ENCODE measurements at places on chromosomes 3 and 15. TPM values are rescaled to one million over a fixed set of nuclear protein-coding genes. Genes with fewer than 3 reads are reported as not detected.
A peak's percentile ranks its signal among the peaks of the same experiment; 100 is the strongest.

DNA sequence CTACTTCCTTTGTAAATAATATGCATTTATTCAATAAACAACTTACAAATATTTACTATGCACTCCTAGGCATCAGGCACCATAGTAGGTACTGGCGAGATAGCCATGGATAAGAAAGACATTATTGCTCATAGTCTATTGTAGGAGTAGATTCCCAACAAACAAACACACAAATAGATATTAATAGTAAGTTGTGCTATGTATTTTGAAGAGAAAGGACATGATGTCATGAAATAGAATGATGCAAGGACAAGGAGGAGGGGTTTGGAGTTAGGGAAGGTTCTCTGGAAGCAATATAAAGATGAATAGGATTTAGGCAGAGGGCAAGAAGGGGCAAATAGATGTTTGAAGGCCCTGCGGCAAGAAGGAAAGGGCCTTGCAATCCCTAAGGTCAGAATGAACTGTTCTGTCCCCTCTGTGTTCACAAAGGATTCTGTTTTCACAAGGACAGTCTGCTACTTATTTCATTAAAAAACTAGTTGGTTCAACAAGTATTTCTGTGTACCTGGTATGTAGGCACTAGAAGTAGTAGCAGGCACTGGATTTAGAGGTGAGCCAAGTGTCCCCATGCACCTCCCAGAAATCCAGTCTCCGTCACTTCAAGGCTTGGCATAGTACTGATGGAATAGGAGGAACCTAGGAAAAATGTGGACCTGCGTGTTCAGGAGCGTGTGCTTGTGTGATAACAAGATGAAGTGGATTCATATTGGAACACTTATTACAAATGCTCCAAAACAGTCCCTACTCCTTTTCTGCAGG is 231.8 kb upstream of the TPRG1 start:
- DNase-seq, result no peak

DNA sequence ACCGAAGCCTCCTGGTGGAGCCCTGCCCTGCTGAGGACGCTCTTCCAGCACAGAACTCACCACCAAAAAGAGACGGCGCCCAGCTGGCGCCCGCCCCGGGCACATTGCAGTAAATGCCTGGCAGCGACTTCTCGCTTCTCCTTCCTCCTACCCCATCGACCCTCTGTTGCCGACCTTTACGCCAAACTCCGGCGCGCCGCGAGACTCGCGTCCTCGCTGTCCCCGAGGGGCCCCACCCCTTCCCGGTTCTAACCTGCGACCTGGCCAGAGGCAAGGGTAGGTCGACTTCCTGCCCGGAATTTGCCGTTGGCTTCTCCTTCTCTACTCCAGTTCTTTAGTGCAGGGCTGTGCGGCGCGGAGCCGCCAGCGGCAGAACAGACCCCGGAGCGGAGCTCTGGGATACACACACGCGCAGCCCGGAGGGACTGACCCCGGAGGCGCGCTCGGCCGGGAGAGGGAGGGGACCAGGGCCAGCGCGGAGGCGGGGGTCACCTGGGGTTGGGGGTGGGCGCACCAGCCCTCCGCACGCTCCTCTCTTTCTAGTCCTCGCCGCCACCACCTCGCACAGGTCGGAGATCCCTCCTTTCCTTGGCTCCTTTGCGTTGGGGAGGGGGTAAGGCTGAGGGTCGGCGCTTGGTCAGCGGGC is 226.6 kb upstream of the AZI2 start:
- DNase-seq, result no peak

DNA sequence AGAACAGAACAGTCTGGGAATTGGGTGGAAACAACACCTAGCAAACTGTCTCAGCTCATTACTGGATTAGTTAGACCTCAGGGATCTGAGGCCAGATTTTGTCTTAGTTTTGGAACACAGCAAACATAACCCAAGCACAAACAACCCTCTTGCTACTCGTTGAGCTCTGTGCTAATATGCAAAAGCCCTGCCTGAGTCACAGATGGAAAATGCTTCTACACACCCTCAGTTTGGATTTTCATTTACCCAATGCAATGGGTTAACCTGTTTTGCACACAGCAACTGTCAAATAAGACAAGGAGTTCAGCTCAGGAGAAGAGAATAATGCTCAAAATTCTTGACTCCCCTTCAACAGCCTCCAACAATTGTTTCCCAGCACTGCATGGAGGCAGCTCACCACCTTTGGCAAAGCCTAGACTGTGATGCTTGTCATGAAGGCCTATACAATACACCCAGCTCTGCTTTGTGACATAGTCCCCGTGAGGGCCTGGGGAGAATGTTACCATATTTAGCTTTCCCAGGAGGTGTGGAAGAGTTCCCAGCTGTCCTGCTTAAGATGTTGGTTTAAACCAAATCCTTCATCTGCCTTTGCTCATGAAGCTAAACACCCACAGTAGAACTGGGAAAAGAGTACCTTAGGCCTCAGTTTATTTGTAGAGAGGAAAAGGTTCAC is 68.9 kb upstream of the MNS1 start:
- no peak for DNase-seq

DNA sequence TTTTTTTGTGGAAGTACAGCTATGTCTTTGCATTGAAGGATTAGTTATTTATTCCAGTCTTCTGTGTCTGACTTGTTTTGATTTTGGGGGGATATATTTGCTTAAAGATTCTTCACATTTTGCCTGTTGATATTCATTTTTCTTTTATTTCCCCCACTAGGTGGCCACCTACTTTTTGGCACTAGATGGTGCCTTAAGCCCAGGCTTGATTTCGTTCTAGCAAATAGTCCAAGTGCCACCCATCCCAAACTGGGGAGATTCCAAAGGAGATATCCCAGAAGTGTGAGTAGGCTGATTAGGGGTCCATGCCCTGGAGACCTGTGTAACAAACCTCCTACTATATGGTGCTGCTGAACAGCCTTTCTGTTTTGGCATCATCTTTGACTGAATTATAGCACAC is 80.0 kb upstream of the SPATA16 start:
- DNase-seq, result no peak

DNA sequence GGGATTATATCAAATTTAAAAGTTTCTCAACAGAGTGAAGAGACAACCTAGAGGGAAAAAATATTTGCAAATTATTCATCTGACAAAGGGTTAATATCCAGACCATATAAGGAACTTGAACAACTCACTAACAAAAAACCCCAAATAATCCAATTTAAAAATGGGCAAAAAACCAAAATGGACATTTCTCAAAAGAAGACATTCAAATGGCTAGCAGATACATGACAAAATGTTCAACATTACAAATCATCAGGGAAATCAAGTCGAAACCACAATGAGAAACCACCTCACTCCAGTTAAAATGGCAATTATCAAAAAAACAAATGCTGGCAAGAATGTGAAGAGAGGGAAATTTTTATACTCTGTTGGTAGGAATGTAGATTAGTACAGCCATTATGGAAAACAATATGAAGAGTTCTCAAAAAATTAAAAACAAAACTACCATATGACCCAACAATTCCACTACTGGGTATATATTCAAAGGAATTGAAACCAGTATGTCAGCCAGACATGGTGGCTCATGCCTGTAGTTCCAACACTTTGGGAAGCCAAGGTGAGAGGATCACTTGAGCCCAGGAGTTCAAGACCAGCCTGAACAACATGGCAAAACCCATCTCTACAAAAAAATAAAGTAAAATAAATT is 88.5 kb downstream of the CSNK1G1 start:
- DNase-seq, result no peak

DNA sequence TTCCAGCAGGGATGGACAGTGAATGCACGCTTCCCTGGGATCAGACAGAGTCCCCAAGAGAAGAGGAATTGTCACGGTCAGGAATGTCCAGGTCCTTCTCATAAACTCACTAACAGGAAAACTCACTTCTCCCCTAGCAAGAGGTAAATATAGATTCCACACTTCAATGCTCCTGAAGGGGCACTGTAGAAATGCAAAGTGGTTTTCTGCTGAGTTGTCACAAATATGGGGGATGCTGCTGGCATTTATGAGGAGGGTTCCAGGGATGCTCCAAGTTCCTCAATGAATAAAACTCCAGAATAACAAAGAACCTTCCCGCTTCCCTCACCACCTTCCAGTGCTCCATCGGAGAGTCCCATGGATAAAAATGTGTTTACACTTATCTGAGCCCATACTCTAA is 423.4 kb downstream of the MAGI1 start:
- no peak for DNase-seq

- no peak for DNase-seq
Observed at GRCh38 chr3:30586096-30586805, 20.1 kb upstream of the TGFBR2 start.

DNA sequence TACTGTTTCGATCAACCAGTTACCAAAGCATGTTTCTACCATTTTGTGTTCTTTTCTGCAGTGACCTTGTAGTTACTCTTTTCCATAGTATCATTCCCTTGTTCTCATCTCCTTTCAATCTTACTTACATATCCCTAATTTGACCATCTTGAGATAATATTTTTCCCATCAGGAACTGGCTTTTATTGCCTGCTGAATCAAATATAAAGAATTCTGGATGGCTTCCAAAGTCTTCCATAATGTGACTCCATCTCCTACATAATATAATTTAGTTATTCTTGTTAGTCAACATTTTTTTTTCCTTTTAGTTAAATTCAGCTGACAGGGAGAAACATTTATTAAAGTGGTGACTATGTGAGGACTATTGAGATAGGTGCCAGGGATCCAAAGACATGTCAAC is 7.0 kb downstream of the USP8 start:
- no peak for DNase-seq

GRCh38 chr15:40232625-40233070 is 6.2 kb upstream of the PAK6 start:
- no peak for DNase-seq

DNA sequence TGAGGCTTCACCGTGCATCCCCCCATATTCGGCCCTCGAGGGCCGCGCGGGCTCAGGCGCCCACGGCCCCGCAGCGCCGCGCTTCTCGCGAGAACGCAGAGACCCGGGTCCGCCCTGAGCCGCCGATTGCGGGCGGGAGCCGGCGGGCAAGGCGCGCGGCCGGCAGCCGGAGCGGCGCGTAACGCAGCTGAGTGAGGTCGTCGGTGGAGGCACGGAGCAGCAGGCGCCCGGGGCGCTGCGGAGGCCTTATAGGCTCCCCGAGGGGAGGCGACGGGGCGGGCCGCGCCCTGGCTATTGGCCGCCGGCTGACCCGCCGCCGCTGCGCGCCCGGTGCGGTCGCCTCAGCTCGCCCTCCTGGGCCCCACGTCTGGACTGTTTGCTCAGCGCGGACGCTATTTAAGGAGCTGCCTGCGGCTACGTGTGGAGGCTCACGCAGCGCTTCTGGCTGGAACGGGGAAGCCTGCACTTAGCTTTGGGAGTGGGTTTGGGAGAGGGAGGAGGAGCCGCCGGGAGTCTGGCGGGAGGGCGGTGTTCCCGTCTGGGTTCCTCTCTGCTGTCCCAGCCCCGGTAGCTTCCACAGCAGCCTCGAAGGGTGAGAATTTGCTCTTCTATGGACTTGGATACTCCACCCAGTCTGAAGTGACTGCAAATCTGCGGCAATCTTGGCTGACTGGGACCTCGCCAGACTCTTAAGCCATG is at the start of gene PLOD2:
TSS of gene PLOD2 (minus strand) at position 221 of the 699 bp plus-strand sequence. CDS start at position 26, 195 bp downstream.
- DNase-seq, result no peak

- no peak for DNase-seq
Observed at GRCh38 chr15:68677996-68678395, 99.2 kb downstream of the CORO2B start.

- no peak for DNase-seq
Observed at GRCh38 chr15:83698294-83698693, 44.4 kb downstream of the ADAMTSL3 start.

- no peak for DNase-seq
Observed at GRCh38 chr15:67244971-67245478, 9.4 kb downstream of the AAGAB start.

DNA sequence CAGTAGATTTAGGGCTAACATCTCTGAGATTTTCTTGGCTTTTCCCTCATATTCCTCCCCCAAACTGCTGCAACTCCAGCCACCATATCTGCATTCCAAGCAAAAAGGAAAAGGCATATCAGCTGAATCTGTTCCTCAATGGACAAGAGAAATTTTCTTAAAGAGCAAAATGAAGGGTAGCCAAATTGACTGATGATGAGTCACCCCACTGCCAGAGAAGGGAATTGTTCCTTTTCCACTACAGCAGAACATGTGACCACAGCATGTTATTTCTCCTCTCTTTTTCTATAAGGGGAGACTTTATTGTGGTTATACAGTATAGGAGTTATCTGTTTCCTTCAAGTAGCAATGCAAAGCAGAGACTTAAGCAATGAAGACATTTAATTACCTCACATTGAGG is 172.5 kb downstream of the MTHFS start:
- DNase-seq, result no peak

- no peak for DNase-seq
Observed at GRCh38 chr15:85493260-85493659, 112.9 kb downstream of the AKAP13 start.

DNA sequence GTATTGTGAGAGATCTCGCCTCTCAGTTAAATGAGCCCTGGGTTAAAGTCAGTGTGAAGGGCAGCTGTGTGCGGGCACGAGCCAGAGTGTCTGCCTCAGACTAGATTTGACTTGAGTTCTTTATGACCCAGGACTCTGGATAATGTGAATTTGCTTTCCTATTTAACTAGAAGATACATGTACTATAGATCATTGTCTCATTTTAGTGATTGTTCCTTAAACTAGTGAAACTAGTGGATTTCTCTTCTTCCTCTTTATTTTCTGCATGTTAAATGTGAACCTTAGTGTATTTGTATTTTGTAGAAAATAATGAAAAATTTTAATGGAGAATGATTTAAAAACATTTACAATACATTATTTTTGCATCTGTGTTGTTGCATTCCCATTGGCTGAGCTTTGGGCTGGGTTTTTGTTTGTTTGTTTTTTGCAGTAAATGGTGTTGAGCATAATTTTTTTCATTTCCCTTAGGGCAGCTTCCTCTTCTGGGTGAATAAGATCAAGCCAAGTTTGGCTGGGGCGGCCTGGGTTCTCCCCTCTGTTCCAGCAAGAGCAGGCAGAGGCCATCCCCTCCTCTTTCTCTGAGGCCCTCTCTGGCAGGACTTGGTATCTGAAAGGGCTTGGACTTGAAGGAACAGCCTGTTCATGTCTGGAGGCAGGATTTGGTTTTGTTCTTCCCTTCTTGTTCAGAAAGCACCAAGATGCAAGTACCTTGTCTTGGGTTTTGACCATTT is 15.0 kb downstream of the GCSAM start:
- DNase-seq, result no peak

- DNase-seq, result no peak
Observed at GRCh38 chr3:149586871-149587270, 71.0 kb downstream of the WWTR1 start.

GRCh38 chr3:128170866-128171516 is 17.7 kb downstream of the EEFSEC start:
- DNase-seq, result peak; percentile 67

GRCh38 chr15:62858343-62858742 is 184.2 kb upstream of the TPM1 start:
- no peak for DNase-seq

The PRSS50 gene
- polyA plus RNA-seq, result not detected

The HIGD2B gene
- polyA plus RNA-seq, result not detected

The CORO2B gene
- polyA plus RNA-seq, result 16.1 TPM

The CNTN6 gene
- not detected for polyA plus RNA-seq

The TCF12 gene
- 410 TPM for polyA plus RNA-seq

The CADPS gene
- 0.06 TPM for polyA plus RNA-seq

The EEFSEC gene
- polyA plus RNA-seq, result 6.8 TPM

The CYP1A2 gene
- not detected for polyA plus RNA-seq

Data from AG04450 (cell line).